ENCODE measurements at places on chromosomes 16 and 17.

- no peak overlapping the region for H3K4me3 ChIP-seq
- H3K36me3 ChIP-seq, result no peaks in the 10 kb centered on the region
- DNase-seq, result no peak
- H3K27ac ChIP-seq, result no peak overlapping the region
- H3K27me3 ChIP-seq, result no peaks in the 10 kb centered on the region
These were observed 314.0 kb downstream of the SLC39A11 start for GRCh38 chr17:72778169-72779151.

- H3K27me3 ChIP-seq, result no peaks in the 10 kb centered on the region
- H3K27ac ChIP-seq, result no peak overlapping the region
- DNase-seq, result no peak
- H3K4me1 ChIP-seq, result no peaks in the 10 kb centered on the region
These were observed 11.5 kb downstream of the SLC46A1 start for GRCh38 chr17:28394337-28395116.

DNA sequence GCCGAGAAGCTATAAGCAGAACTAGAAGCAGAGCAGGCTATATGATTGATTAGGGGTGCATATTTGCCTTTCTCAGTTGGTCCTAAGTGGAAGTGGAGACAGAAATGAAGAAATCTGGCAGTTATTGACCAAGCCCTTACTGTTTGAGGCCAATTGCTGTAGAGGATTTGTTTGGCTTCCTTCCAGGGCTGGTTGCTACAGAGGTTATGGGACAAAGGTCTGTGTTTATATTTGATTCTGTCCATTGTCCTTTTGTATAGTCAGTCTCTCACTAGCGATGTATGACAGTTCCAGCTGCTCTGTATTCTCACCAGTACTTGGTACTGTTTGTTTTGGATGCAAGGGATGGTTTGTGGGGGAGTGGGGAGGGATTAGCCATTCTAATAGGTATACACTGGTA, 7.3 kb upstream of the ALOX15 start:
- no peak overlapping the region for H3K4me3 ChIP-seq
- H3K4me1 ChIP-seq, result no peaks in the 10 kb centered on the region
- H3K36me3 ChIP-seq, result no peaks in the 10 kb centered on the region
- DNase-seq, result no peak
- no peak overlapping the region for H3K27ac ChIP-seq
- H3K27me3 ChIP-seq, result no peaks in the 10 kb centered on the region

DNA sequence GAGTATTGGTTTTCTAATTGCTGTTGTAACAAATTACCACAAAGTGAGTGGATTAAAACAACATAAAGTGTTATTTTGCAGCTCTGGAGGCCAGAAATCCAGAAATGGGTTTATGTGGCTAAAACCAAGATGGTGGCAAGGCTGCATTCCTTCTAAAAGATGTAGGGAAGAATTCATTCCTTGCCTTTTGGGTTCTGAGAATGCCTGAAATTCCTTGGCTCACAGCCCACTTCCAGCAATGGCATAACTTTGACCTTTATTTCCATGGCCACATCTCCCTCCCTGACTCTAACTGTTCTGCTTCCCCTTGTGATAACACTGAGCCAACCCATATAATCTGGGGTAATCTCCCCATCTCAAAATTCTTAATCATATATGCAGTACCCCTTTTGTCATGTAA, 269.6 kb upstream of the RPL38 start:
- H3K36me3 ChIP-seq, result no peaks in the 10 kb centered on the region
- H3K4me3 ChIP-seq, result no peak overlapping the region
- H3K4me1 ChIP-seq, result no peaks in the 10 kb centered on the region
- no peaks in the 10 kb centered on the region for H3K27me3 ChIP-seq
- DNase-seq, result no peak
- no peak overlapping the region for H3K27ac ChIP-seq

DNA sequence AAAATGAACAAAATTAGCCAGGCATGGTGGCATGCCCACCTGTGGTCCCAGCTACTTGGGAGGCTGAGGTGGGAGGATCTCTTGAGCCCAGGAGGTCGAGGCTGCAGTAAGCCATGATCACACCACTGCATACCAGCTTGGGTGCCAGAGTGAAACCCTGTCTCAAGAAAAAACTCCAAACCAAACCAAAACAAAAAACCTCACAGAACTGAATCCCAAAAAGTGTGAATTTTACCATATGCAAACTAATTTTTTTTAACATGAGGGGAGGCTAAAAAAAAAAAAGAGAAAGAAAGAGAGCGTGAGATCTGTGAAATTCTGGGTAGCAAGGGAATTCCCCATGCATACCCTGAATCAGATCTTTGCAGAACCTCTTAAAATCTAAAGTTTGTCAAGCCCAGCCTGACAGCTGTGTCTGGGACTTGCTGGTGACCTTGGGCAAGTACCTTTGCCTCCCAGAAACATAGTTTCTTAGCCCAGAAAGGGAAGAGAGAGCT, 17.1 kb upstream of the CDH1 start:
- no peaks in the 10 kb centered on the region for H3K4me1 ChIP-seq
- H3K4me3 ChIP-seq, result no peak overlapping the region
- H3K36me3 ChIP-seq, result no peaks in the 10 kb centered on the region
- H3K27me3 ChIP-seq, result no peaks in the 10 kb centered on the region
- DNase-seq, result no peak

DNA sequence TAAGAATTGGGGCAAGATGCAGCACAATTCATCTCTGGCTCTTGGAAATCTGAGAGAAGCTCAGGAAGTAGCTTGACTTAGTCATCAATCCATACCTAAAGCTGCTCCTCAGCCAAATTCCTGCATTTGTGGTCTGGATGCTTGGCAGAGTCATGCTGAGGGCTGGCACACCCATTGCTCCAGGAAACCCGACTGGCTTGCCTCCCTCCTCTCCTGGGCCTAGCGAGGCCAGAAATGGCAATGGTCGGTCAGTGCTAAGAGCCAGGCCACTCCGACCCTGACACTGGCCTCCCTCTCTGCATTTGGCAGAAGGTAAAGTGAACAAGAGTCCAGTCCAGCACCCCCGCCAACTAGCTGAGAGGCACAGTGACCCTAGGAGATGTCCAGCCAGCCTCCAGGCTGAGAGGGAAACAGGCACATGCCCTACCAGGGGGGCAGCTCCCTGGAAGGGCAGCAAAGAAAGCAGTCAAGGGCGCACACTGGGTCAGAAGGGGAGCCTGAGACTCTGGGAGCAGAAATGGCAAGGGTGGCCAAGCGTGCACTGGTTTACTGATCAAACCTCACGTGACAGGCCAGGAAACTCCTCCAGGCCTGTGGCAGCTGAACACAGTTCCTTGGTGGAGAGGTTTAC, 10.0 kb downstream of the POLDIP2 start:
- no peaks in the 10 kb centered on the region for H3K27me3 ChIP-seq
- no peak overlapping the region for H3K4me3 ChIP-seq
- peak overlapping the region; percentile 47 for H3K27ac ChIP-seq
- DNase-seq, result peak; percentile 44

GRCh38 chr17:44069974-44070454, 521 bp upstream of the G6PC3 start:
- no peaks in the 10 kb centered on the region for H3K36me3 ChIP-seq
- H3K4me3 ChIP-seq, result peak overlapping the region; percentile 78
- H3K27me3 ChIP-seq, result no peaks in the 10 kb centered on the region
- H3K27ac ChIP-seq, result peak overlapping the region; percentile 36

DNA sequence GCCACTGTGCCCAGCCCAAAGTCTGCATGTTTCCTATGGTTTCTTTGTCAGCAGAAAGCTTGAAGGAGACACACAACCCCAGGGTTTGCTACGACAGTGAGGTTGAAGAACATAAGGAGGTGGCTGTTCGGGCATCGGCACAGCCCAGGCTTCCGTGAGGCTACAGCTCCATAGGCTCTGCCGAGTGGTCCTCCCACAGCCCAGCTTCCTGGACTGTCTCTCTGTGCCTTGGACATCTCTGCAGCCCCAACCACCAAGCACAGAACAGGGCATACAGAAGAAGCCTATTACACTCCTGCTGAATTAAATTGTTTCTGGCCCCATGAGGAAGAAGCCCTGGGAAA, 3.2 kb upstream of the HAP1 start:
- no peak overlapping the region for H3K4me3 ChIP-seq
- no peaks in the 10 kb centered on the region for H3K36me3 ChIP-seq
- no peak overlapping the region for H3K27ac ChIP-seq
- no peak for DNase-seq

DNA sequence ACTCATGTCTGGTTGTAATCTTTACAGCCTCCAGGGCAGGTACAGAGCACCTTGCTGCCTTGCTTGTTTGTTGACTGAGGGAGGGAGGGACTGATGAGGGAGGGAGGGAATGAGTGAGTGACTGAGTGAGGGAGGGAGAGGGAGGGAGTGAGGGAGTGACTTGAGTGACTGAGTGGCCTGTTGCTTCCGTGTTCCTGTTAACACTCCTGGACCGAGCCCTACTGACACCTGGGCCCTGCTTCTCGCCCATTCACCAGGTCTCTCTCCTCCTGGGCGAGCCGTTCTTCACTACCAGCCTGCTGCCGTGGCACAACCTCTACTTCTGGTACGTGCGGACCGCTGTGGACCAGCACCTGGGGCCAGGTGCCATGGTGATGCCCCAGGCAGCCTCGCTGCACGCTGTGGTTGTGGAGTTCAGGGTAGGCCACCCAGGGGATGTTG, 41.2 kb downstream of the PRMT7 start:
- H3K36me3 ChIP-seq, result no peaks in the 10 kb centered on the region
- H3K4me3 ChIP-seq, result no peak overlapping the region
- no peaks in the 10 kb centered on the region for H3K4me1 ChIP-seq
- no peak overlapping the region for H3K27ac ChIP-seq
- H3K27me3 ChIP-seq, result no peaks in the 10 kb centered on the region

GRCh38 chr17:9647014-9647413, 1.7 kb downstream of the USP43 start:
- H3K27ac ChIP-seq, result no peak overlapping the region
- no peak for DNase-seq
- no peaks in the 10 kb centered on the region for H3K4me1 ChIP-seq
- H3K36me3 ChIP-seq, result no peaks in the 10 kb centered on the region
- no peaks in the 10 kb centered on the region for H3K27me3 ChIP-seq
- H3K4me3 ChIP-seq, result no peak overlapping the region

DNA sequence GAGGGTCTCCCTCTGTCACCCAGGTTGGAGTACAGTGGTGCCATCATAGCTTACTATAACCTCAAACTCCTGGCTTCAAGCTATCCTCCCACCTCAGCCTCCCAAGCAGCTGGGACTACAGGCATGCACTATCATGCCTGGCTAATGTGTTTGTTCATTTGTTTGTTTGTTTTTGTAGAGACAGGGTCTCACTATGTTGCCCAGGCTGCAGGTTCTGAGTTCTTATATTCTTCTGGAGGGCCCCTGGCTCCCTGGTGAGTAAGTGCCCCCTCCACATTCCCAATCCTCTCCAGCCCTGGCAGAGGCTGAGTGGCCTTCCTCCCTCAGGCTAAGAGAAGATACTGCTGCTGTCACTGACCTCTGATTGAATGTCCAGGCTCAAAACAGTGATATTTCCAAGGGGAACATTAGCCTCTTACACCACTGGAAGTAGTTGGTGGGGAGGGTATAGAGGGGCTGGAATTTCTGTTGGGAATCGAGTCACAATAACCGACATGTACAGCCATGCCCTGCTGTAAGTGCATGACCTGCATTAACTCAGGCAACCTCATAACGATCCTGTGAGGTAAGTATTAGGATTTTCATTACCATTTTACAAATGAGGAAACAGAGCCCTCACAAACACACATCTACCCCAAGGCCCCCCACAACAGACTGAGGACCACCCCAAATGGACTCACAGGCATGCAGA, 2.7 kb upstream of the ETV4 start:
- H3K27me3 ChIP-seq, result no peaks in the 10 kb centered on the region
- peaks cover 23% of the 10 kb centered on the region for H3K4me1 ChIP-seq
- no peak for DNase-seq
- no peaks in the 10 kb centered on the region for H3K36me3 ChIP-seq
- no peak overlapping the region for H3K4me3 ChIP-seq

- no peak overlapping the region for H3K27ac ChIP-seq
- H3K4me3 ChIP-seq, result no peak overlapping the region
- H3K36me3 ChIP-seq, result no peaks in the 10 kb centered on the region
- no peak for DNase-seq
These were observed 46.1 kb downstream of the CPPED1 start for GRCh38 chr16:12757546-12757945.

DNA sequence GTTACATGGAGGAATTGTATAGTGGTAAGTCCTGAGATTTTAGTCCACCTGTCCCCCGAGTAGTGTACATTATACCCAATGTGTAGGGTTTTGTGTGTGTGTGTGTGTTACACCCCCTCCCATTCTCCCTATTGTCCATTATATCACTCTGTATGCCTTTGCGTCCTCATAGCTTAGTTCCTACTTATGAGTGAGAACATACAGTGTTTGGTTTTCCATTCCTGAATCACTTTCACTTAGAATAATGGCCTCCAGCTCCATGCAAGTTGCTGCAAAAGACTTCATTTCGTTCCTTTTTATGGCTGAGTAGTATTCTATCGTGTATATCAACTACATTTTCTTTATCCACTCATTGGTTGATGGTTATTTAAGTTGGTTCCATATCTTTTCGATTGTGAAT, 635 bp upstream of the FA2H start:
- no peaks in the 10 kb centered on the region for H3K36me3 ChIP-seq
- H3K27me3 ChIP-seq, result no peaks in the 10 kb centered on the region
- H3K4me3 ChIP-seq, result peak overlapping the region; percentile 52
- no peak overlapping the region for H3K27ac ChIP-seq

DNA sequence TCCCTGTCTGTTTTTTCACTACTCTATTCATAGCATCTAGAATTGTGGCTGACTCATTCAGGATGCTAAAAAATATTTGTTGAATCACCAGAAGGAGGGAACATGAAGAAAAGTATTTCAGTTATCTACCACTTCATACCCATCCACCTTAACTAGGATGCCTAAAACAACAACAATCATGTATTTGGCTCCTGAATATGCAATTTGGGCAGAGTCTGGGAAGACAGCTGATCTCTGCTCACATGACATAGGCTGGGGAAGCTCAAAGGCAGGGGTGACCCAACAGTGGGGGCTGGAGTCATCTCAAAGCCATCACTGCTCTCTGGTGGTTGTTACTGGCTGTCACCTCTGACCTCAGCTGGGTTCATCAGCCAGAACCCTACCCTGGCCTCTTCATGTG, 80.1 kb upstream of the RPL38 start:
- H3K36me3 ChIP-seq, result no peaks in the 10 kb centered on the region
- no peak for DNase-seq
- no peaks in the 10 kb centered on the region for H3K4me1 ChIP-seq
- no peak overlapping the region for H3K27ac ChIP-seq
- H3K4me3 ChIP-seq, result no peak overlapping the region

DNA sequence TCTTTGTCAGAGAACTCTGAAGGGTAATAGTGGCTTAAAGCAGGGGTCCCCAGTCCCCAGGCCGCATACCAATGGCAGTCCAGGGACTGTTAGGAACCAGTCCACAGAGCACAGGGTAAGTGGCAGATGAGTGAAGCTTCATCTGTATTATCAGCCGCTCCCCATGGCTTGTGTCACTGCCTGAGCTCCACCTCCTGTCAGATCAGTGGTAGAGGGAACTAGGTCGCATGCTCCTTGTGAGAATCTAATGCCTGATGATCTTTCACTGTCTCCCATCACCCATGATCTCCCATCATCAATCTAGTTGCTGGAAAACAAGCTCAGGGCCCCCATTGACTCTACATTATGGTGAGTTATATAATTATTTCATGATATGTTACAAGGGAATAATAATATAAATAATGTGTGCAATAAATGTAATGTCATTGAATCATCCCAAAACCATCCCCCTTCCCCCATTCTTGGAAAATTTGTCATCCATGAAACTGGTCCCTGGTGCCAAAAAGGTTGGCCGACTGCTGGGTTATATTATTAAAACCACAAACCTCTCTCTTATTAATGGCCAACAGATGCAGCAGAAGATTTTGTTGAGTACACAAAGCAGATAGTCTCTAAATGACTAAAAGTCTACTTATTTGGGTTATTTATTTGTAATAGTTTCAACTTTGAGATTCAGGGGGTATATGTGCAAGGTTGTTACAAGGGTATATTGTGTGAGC, 782.7 kb downstream of the CDH11 start:
- no peaks in the 10 kb centered on the region for H3K27me3 ChIP-seq
- no peaks in the 10 kb centered on the region for H3K4me1 ChIP-seq
- H3K4me3 ChIP-seq, result no peak overlapping the region
- no peaks in the 10 kb centered on the region for H3K36me3 ChIP-seq
- H3K27ac ChIP-seq, result no peak overlapping the region

All from testis (tissue), 5 donors.